ENCODE measurements at places on chromosomes 3 and 15. TPM values are rescaled to one million over a fixed set of nuclear protein-coding genes. Genes with fewer than 3 reads are reported as not detected.

The GOLGA6L7 gene
- total RNA-seq: not detected

DNA sequence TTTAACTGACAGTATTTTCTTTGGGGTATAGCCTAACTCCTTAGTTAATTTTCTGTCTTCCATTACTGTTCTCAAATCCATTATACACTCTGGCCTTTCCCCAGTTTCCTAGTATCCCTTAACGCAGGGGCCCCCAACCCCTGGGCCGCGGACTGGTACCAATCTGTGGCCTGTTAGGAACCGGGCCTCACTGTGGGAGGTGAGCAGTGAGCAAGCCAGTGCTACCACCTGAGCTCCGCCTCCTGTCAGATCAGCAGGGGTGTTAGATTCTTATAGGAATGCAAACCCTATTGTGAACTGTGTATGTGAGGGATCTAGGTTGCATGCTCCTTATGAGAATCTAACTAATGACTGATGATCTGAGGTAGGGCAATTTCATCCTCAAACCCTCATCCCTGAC is 75.1 kb downstream of the DOCK3 start:
- no peaks in the 10 kb centered on the region for H3K27me3 ChIP-seq
- DNase-seq: no peak
- H3K4me1 ChIP-seq: no peaks in the 10 kb centered on the region
- no peaks in the 10 kb centered on the region for H3K36me3 ChIP-seq
- no peak overlapping the region for H3K4me3 ChIP-seq
- no peak overlapping the region for H3K27ac ChIP-seq

DNA sequence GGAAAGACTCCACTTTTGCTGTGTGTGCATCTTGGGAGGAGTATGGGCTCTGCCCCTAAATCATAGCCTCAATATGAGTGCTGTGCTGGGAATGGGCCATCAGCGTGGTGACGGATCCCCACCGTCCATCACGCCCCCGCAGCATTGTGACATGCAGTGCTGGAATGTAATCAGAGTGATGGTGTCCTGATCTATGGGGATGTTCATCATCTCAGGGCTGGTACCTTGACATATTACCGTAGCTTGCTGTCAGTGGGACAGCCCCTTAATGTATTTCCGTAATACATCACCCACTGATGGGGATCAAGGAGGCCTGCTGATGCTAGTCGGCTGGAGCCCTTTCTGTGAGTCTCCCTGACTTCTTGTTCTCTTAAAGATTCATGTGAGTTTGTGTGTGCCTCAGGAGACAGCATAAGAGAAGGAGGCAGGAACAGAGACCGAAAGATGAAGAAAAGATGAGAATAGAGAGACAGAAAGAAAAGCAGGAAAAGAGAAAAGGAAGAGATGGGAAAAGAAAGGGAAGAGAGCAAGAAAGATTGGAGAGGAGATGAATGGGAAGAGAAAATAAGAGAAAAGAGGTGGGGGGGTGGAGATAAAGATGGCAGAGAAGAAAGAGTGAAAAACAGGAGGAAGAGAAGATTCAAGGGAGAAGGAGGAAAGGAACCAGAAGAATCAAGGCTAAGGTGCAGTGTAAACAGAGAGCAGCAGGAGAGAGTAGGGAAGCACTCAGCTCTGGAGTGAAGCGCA is 183.7 kb downstream of the RPLP1 start:
- no peaks in the 10 kb centered on the region for H3K36me3 ChIP-seq
- no peak for DNase-seq
- H3K4me1 ChIP-seq: no peaks in the 10 kb centered on the region
- no peak overlapping the region for H3K27ac ChIP-seq

DNA sequence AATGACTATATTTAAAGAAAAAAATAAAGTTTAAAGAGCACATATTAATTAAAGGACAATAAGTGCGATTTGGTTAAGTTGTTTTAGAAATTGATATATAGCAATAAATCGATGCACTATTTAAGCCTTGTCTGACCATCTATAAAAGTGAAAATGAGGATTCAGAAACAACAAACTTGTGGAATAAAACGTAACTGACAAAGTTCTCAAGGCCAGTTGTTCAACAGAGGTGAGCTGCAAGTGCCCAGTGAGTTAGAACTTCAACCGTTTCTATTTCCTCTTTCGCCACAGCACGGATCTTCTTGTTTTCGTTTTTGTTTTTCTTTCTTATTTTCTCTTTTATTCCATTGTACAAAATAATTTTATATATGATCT is 724.9 kb upstream of the ARRDC4 start:
- peak overlapping the region; percentile 10 for H3K4me3 ChIP-seq
- no peak overlapping the region for H3K27ac ChIP-seq
- no peak for DNase-seq
- no peaks in the 10 kb centered on the region for H3K4me1 ChIP-seq
- H3K27me3 ChIP-seq: no peaks in the 10 kb centered on the region

The LRTM1 gene
- total RNA-seq: not detected

- no peak overlapping the region for H3K4me3 ChIP-seq
- H3K27ac ChIP-seq: peak overlapping the region; percentile 55
- H3K27me3 ChIP-seq: no peaks in the 10 kb centered on the region
Observed at GRCh38 chr3:37139567-37140052, 34.8 kb downstream of the LRRFIP2 start.

DNA sequence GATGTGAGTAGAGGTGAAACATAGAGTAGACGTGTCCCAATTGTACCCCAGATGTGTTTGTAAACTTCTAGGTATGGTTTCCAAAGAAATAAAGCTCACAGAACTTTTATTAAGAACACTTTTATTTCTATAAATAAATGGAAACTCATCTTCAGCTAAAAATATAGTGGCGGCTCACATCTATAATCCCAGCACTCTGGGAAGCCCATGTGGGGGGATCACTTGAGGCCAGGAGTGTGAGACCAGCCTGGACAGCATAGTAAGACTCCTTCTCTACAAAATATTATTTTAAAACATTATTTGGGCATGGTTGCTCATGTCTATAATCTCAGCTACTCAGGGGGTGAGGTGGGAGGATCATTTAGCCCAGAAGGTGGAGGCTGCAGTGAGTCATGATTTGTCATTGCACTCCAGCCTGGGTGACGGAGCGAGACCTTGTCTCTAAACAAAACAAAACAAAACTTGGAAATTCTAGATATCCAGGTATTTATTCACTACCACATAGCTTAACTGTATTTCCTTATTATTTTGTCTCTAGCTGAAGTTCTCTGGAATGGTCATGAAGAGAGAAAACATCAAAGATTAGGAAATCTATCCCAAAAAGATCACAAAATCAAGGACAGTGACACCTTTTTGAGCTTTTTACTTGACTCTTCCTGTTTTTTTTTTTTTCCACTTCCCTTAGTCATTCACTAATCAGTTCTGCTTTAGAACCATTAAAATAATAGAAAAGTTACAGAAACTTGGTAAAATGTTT is 258.1 kb downstream of the TIGIT start:
- DNase-seq: no peak
- no peaks in the 10 kb centered on the region for H3K36me3 ChIP-seq
- H3K27me3 ChIP-seq: no peaks in the 10 kb centered on the region
- H3K4me1 ChIP-seq: no peaks in the 10 kb centered on the region
- H3K27ac ChIP-seq: no peak overlapping the region

DNA sequence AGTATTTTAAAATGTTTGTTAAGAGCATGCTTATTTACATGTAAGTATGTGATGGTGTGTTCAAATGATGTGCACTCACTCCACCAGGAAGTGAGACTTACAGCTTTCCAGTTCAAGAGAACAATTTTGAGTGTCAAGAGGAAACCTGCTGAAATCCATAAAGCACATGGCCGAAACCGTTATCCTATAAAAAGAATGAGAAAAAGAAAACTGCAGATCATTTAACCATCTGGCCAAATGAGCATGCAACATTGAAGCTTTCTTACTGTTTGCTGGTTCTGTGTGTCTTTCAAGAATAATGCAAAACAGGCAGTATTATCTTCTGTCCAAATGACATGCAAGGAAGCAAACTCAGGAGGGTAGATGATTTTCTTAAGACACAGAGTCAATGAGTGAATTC is 26.3 kb downstream of the GABRR3 start:
- no peak overlapping the region for H3K27ac ChIP-seq
- H3K4me3 ChIP-seq: no peak overlapping the region
- H3K36me3 ChIP-seq: no peaks in the 10 kb centered on the region
- no peak for DNase-seq
- no peaks in the 10 kb centered on the region for H3K4me1 ChIP-seq

- no peaks in the 10 kb centered on the region for H3K4me1 ChIP-seq
- DNase-seq: no peak
Observed at GRCh38 chr3:171812811-171813210, 2.5 kb upstream of the PLD1 start.

The SLC27A2 gene
- 8.3 TPM for total RNA-seq

The TM6SF1 gene
- total RNA-seq: 3.5 TPM
